GM18507 (cell line): ENCODE measurements at places on chromosomes 5 and 9.
A peak's percentile ranks its signal among the peaks of the same experiment; 100 is the strongest.

DNA sequence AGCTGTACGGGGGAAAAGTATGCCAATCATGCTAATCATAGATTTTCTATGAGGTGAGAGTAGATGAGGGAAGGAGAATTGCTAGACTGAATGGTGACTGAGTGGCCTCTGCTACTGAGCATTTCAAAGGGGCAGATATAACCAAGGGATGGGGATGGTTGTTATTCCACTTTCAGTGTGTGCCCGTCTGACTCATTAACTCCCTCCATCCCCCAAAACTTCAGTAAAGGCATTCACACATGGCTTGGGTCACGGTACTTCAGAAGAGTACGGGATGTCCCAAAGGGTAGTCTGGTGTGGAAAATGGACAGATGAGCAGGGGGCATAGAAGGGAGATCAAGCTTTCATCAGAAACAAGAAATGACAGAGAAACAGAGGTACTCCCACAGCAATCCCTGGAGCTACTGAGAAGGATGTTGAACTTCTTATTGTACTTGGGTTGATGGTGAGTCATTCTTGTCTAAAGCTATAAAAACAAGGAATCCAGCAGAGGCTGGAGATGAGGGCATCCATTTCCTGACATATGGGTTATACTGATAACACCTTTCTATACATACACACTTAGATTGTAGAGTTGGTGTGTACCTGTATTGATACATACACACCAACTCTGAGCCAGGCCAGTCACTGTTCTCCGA lies 8.9 kb upstream of the TLE4 start:
- no peak for DNase-seq

DNA sequence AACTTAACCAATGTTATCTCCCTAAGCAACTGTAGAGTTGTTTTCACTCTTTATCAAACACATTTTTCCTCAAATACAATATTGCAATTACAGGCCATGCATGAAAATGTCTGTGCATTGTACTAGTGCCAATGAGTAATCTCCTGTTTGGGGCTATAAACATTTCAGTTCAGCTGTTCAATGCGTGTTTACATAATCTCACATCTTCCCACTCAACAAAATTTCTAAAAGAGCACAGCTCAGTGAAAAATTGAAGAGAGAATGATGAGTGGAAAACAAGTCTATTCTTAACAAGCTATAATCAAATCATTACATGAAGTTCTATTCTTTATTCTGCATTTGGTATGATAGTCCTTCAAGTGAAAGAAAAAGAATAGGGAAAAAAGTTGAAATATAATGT lies 780.5 kb upstream of the CDH9 start:
- DNase-seq: no peak

GRCh38 chr5:55160493-55161209 lies 680 bp downstream of the GPX8 start:
- no peak for DNase-seq

- DNase-seq: no peak
Observed at GRCh38 chr9:116137581-116137980, 16.0 kb upstream of the PAPPA start.

GRCh38 chr5:62284946-62285891 lies 20.8 kb upstream of the KIF2A start:
- no peak for DNase-seq

DNA sequence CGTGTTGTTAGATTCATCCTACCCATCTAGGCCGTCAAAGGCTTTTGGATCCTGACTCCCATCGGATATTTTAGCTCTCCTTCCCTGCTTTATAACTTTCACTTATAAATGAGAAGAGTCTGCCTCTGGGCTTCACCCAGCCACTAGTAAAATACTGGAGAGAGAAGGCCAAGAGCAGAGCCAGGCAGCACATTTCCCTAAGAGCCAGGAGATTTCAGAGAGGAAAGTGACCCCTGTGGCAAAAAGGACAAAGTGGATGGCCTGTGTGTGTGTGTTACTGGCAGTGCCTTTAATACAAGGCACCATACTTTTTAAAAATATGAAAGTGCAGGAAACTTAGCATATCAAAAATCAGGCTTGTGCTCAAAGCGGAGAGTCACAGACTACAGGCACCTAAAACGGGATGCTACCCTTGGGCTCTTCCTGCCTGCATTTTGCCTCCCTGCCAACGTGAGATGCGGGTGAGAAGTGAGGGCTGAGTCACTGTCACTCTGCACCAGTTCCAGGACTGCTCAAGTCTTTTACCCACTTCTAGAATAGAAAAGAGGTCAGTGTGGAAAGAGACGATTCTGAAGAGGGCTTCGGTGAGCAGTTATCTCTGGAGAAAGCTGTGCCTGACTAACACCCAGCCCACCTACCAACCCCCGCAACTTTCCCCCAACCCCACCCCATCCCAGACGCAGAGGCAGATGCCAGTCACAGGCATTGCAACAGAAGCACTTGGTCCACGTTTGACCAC lies 15.9 kb downstream of the NFIL3 start:
- DNase-seq: no peak

GRCh38 chr5:151770383-151771258 lies 1.1 kb upstream of the G3BP1 start:
- no peak for DNase-seq

GRCh38 chr9:32828861-32829260 lies 45.5 kb downstream of the TMEM215 start:
- DNase-seq: no peak

DNA sequence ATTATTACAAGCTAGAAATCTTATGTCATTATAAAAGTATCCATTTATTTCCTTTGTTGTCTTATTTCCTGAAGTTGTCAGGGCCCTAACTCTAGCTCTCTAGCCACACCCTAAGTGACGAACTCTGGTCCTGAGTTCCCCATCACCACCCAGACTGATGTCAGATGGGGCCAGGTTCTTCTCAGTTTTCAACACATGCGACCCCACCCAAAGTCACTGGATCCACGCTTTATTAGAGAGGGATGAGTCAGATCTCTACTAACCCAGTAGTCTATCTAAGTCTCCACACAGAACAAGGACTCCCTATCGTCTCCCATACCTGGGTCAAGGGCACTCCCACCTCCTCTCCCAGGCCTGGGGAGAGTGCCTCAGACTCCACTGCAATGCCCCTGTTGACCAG lies 6.8 kb upstream of the FEM1C start:
- DNase-seq: no peak

DNA sequence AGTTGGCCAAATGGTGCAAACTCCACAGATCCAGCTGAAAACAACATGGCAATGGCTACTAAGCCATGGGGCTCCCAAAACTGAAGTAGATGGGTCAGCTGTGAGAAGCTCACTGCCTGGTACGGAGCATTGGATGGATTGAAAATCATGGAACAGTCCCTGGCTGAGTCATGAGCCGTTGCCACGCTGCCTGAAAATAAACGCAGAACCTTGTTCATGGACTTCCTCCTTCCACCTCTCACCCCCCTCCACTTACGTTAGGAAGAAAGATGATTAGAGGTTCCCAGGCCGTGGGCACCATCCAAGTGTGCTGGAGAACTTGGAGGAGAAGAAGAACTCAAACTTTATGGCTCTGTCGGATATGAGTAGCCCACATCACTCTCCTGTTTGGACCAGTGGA lies 6.8 kb upstream of the DIPK1B start:
- no peak for DNase-seq

DNA sequence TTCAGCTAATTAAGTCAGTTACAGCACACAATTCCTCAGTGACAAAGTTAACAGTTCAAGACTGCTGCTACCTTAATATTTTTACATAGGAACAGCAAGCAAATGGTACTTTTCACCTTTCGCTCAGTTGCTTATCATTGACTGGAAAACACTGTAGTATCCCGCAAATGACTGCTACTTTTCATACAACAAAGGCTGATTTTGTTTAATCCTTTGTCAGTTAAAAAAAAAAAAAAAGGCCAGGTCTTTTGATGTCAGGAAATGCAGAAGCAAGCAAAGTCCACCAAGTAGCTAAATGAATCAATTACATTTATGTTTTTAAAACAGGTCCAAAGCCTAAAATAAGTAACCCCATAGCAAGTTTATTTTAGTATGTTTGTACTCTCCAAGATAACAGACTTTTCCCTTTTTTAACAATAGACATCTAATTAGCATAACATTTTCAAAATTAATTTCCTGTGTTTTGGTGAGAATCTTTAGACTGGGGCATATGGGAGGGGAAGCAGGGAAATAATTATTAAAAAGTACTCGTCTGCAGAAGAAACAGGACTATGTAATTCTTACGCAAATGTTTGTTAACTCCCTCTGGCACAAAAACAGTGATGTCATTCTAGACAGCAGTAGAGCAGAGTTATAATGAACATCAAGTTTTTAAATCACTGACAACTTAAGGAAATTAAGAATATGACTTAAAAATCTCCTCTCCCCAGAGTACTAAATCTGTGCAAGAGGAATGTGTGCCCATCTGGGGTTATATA lies 9.6 kb downstream of the PFDN1 start:
- no peak for DNase-seq

GRCh38 chr9:127450830-127451607 lies at the start of the genes LRSAM1 and RPL12:
LRSAM1 (plus strand) TSS chr9:127451510; CDS start chr9:127454528, 3,018 bp downstream.
RPL12 (minus strand) TSS chr9:127451406; CDS start chr9:127451317, 89 bp downstream.
- peak; percentile 92 for DNase-seq

DNA sequence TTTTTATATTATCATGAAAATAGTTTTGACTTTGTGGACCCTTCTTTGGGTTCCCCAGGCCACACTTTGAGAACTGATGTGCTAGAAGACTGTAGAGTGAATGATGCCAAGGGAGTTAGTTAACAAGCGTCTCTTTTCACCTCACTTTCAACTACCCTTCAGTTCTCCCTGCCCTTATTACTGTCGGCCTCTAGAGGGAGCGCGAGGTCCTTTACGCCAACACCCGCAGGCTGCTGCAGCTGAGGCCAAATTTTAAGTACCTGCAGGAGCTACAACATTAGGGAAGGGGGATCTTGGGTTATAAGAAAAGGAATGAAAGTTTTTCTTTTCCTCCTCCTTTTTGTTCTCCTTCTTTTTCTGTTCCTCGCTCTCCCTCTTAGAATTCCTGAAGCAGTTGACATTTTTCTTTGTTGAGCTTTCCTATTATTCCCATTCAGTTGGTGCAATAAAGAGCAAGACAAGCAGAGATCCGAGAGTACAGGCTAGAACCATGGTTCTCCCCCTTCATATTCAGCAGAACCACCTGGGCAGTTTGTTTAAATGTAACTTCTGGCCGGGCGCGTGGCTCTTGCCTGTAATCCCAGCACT lies 84.0 kb downstream of the ZFAND5 start:
- peak; percentile 59 for DNase-seq

DNA sequence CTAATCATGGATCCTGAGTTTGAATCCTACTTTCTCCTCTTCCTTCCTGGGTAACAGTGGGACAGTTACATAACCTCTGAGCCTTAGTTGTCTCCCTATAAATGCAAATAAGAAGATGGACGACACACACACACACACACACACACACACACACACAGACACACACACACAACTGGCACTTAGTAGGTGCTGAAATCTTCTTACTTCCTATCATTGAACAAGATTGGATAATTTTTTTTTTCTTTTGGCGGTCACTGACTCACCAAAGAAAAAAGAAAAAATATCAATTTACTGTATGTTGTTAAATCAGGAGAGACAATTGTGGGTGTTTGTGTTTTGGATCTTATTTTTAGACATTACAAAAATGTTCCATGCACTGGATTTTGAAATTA lies 28.4 kb upstream of the TNFSF8 start:
- DNase-seq: no peak

GRCh38 chr5:174387448-174387847 lies 336.9 kb upstream of the MSX2 start:
- DNase-seq: no peak

DNA sequence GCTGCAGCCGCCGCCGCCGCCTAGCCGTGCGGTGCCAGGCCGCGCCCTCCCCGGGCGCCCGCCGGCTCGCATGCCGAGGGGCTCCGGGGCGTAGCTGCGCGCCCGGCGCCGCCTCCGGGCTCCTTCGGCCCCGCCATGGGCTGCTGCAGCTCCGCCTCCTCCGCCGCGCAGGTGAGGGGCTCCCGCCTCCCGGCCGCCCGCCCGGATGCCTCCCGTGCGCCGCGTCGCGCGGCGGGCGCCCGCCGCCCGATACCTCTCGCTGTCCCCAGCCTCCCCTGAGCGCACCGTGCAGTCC lies 230 bp downstream of the SLC44A1 start:
- peak; percentile 26 for DNase-seq

GRCh38 chr5:162052676-162053075 lies 14.9 kb upstream of the GABRG2 start:
- DNase-seq: no peak

GRCh38 chr5:156556666-156557406 lies 229.9 kb downstream of the SGCD start:
- no peak for DNase-seq

DNA sequence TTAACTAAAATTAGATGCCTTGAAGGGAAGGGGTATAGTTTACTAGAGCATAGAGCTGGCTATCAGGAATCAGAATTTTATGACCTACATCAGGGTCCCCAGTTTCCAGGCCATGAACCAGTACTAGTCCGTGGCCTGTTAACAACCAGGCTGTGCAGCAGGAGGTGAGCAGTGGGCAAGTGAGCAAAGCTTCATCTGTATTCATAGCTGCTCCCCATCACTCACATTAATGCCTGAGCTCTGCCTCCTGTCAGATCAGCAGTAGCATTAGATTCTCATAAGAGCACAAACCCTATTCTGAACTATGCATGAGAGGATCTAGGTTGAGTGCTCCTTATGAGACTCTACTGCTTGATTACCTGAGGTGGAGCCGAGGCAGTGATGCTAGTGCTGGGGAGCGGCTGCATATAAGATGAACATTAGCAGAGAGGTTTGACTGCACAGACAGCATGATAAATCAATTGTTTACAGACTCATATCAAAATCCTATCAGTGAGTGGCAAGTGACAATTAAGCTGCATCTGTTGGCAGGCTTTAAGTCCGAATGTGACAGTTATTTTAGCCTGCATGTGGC lies 44.6 kb downstream of the TAF11L14 start:
- no peak for DNase-seq

GRCh38 chr5:132480546-132480892 lies 10.1 kb downstream of the IRF1 start:
- no peak for DNase-seq

GRCh38 chr5:5360941-5361520 lies 61.4 kb upstream of the ICE1 start:
- DNase-seq: no peak

DNA sequence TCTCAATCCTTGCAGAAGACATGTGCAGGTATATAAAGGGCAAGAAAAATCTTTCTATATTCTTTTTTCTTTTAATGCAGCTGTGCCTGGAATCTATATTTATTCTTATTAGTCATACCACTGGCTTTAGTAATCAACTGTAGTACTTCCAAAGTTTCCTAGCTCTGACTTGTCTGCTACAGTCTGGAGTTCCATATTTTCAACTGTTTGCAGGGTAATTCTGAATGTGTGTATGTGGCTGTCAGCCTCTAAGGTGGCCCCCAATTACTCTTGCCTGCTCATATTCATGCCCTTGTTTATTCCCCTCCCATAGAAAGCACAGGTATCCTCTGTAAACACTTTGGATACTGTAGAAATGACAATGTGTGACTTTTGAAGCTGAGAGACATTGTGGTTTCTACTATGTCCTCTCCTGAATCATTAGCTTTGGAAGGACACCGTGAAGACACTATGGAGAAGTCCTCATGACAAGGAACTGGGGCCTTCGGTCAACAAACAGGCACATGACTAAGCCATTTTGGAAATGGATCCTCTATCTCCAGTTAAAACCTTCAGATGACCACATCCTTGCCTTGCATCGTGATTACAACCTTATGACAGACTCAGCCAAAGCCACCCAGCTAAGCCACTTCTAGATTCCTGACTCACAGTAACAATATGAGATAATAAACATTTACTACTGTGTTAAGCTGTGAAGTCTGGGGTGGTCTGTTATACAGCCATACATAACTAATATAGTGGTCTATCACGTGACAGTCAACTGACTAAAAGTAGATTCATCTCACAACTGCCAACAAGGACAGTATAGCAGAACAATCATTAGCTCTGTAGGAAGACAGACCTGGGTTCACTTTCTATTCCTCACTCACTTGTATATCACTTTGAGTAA lies 49.5 kb upstream of the SUSD1 start:
- no peak for DNase-seq

- DNase-seq: no peak
Observed at GRCh38 chr5:79806741-79807140, 117.1 kb downstream of the CMYA5 start.
